Gastroesophageal sphincter (tissue), 4 donors: ENCODE measurements at places on chromosomes 13 and 19. TPM values are rescaled to one million over a fixed set of nuclear protein-coding genes. Genes with fewer than 3 reads are reported as not detected.

The OR7C2 gene
- total RNA-seq, result not detected

The CFAP97D2 gene
- not detected for total RNA-seq

The CBY2 gene
- not detected for total RNA-seq

The VSTM2B gene
- total RNA-seq, result not detected

The SBK2 gene
- total RNA-seq, result not detected

The PLPPR2 gene
- 57.7 TPM for total RNA-seq

The SIGLEC12 gene
- total RNA-seq, result 0.85 TPM

The SLC5A5 gene
- not detected for total RNA-seq

The TYROBP gene
- total RNA-seq, result 3.0 TPM

The SLAIN1 gene
- 13.7 TPM for total RNA-seq

The TMEM86B gene
- total RNA-seq, result not detected

The C19orf38 gene
- not detected for total RNA-seq
